ENCODE measurements at places on chromosomes 2 and 18.

DNA sequence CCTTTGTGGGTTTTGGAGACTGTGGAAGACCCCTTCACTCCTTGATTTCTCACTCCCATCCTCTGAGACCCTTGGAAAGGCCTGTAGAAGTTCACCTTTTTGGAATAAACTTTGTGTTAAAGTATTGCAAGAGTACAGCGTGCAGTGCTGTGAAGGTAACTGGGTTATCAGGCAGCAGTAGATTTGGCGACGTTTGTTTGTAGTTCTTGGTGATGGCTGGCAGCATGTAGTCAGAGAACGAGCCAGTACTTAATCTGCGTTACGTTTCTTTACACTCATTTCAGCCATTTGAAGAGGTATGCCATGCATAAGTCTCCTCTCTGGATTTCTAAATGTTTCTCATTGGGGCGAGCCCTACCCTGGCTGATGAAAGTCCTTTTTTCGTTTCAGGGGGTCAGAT is 64.6 kb downstream of the TSHZ1 start:
- DNase-seq, result no peak

DNA sequence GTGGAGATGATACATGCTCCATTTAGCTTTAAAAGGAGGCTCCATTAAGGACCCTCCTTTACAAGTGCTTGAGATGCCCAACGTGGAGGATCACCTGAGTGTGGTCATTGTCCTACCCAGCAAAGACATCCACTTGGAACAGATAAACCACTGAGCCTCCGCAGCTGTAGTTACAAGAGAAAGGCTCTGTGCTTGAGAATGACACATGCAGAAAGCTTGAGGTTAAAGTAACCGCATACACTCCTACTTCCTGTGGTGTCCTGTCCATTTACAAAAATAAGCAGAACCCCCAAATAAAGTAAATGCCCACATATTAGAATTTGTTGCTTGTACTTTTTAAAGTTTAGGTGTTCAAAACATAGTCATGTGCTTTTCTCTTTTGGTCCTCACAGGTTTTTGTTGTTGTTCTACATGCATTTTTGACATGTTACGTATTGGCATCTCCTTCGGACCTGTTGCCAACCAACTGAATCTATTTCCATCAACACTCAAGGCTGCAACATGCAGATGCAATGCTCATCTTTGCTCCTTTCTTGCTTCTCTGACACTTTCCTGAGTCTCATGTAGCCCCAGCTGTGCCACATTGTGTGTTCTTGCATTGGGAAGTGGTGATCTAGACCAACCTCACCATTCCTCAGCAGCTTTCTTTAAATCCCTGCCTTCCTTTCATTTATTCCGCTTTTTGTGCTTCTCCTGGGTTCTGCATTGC is 56.0 kb downstream of the SERPINB7 start:
- DNase-seq, result peak; percentile 48

GRCh38 chr2:80112790-80113189 is 191.8 kb downstream of the LRRTM1 start:
- no peak for DNase-seq

DNA sequence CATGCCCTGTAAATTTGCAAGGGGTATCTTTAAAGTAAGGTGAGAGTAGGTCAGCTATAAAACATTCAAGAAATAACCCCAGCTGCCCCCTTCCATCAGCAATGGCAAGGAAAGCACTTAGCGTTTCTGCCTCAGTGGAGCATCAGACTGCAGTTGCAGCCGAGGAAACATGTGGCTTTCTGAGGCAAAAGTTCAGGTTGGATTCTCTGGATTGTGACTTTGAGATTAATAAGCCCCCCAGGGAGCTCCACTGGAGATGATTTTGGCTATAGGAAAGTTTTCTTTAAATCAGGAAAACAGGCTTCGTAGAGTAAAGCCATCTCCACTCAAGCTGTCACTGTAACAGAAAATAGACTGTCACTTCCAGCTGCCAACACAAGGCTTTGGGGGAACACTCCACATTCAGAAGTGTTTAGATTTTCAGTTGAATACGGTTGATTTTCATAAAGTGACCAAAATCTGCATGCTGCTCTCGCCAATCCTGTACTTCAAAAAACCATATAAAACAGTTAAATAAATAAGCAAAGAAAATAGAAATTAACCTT is 15.3 kb upstream of the RIT2 start:
- DNase-seq, result no peak

DNA sequence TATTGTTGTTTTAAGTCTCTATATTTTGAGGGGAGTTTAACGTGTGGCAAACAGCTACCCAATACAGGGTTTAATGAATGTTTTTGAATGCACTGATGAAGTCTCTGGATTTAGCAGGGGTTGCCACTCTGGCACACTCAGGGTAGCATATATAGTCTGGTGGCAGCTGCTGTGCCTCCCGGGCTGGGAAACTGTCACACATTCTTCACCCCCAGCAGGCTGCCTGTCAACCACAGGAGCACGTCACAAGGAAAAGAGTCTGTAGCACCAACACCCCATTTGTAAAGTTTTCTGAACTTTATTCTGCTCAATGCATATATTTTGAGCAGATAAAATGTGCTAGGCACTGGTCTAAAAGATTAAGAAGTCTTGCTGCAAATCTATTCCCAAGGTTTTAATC is 39.3 kb downstream of the NGEF start:
- no peak for DNase-seq

DNA sequence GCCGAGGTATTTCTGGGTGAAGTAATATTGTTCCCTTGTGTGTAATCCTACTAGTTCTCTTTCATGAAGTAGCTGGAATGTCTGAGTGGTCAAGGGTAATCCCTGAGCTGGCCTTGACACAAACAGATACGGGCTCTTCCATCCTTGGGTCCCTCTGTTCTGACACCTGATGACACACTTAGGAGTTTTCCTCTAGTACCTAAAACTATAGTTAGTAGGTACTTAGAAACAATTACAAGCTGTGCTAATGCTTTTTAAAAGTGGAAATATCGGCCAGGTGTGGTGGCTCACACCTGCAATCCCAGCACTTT is 59.2 kb upstream of the IL1R1 start:
- DNase-seq, result no peak

- DNase-seq, result no peak
These were observed 8.1 kb downstream of the EMX1 start for GRCh38 chr2:72925328-72925943.

GRCh38 chr2:201696151-201696659 is 2.2 kb downstream of the MPP4 start:
- peak; percentile 48 for DNase-seq

GRCh38 chr2:55976681-55977080 is 53.1 kb upstream of the EFEMP1 start:
- DNase-seq, result no peak

GRCh38 chr18:57630002-57630753 is 8.5 kb upstream of the NARS1 start:
- peak; percentile 88 for DNase-seq

GRCh38 chr18:11791131-11791530 is 60.1 kb upstream of the CHMP1B start:
- no peak for DNase-seq

- peak; percentile 84 for DNase-seq
These were observed 18.1 kb upstream of the ANTXR1 start for GRCh38 chr2:68994864-68995263.

DNA sequence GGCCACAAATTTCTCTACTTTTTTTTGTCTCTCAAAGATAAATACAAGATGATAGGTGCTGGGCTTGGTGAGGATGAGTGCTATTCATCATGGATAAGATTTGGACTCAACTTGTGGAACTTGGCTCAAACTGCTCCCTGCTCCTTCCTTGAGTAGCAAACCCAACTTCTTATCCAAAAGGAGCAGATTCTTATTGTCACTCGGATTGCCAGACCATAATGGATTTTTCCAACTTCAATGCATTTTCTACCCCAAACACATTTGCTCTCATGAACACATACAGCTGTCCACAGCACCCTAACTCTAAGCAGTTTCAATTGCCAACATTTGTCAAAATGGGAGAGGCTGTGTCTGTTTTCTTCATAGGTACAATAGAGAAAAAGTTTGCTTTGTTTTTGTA is 99.5 kb upstream of the APCDD1 start:
- DNase-seq, result no peak

- DNase-seq, result no peak
These were observed 94.5 kb upstream of the TTC39C start for GRCh38 chr18:23920054-23920453.

GRCh38 chr18:50886929-50887328 is 8.0 kb downstream of the ME2 start:
- no peak for DNase-seq

DNA sequence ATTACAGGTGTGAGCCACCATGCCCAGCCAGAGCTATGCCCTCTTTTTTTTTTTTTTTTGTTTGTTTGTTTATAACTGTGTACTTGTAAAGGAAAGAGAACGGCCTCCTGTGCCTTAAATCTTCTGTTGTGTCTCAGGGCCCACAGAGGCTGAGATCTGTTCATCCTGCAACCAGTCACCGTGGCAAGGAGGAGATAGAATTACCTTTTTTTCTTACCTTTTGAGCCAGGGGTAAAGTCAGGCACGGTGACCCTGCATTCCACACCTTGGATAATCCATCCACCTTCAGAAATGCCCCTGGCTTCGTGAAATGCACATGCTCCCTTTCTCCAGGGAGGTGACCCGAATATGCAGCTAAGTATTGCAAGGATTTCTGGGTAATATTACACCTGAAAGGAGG is 12.8 kb downstream of the NEDD4L start:
- no peak for DNase-seq

GRCh38 chr2:56077359-56077915 is 106.4 kb upstream of the CCDC85A start:
- peak; percentile 40 for DNase-seq
